Stimulated activated CD4-positive, alpha-beta T cell treated with anti-CD3 and anti-CD28 coated beads, Interleukin-15, amount 100 ng/mL, for 1 hour (primary cell): ENCODE measurements at places on chromosomes 16 and 17.

DNA sequence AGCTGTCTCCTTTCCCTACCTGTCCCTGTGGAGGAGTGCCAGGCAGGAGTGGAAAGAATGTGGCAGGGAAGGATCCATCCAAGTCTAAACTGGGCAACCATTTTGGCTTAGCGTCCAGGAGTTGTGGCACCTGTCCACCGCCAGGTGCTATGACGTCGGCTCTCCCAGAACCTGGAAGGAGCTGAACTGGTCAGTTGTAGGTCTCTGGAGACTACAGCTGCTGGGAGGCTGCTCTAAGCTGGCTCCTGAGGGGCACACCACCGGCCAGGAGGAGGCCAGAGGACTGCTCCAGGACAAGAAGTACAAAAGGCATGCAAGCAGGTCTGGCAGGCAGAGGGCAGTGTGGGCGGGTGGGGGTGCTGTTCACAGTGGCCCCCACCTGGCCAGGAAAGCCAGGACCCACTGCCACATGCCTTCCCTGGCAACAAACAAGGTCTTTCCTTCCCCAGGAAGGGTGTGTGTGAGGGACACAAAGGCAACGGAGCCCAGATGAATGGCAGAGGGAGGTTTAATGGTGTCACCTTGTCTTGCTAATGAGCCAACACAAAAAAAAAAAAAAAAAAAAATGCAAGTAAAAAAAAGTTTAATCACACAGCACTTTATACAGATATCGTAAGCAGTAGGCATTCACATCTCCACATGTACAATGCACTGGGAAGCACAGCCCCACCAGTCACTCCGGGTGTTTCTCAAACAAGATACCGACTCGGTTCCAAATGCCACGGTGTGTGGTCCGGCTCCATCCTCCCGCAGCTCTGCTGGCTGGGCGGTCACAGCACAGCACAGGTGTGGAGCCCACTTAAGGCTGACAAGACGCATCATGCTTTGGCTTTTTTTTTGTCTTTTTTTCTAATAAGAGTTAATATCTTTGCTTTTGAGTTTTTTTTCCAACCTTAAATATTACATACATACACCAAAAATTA, 4.8 kb downstream of the SPHK1 start:
- no peak for DNase-seq

GRCh38 chr16:28524681-28525171, 14.0 kb downstream of the NUPR1 start:
- DNase-seq: no peak

DNA sequence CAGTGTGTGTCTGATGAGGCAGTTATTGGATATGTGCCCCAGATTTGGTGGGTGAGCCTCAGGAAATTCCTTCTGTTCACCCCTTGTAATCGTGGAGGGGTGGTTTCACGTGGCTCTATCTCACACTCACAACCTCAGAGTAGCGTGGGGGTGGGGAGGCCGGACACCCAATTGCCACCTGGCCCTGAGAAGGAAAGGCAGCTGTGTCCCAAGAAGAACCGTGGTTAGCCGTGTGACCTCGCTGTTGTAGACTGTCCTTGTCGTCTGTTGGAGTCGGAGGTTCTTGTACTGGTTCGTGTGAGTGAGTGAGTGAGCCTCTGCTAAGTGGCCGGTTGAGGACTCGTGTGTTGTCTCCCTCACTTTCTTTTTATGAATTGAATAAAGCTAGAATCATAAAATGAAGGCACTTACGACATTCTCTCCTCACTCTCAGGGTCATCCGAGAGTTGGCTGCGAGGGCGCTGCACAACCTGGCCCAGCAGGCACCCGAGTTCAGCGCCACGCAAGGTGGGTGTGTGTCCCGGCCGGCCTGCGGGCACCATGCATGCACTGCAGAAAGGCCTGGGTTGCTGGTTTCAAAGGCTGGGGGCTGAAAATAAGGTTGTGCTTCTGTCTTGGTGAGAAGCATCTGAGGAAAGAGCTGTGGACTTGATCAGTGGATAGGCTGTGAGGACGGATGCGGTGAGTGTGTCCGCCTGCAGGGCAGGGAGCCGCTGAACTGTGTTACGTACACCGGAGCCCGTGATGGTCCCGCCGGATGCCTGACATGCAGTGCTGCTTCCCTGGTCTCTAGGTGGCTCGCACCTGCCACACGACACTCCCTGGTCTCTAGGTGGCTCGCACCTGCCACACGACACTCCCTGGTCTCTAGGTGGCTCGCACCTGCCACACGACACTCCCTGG, 63.4 kb upstream of the ZNF750 start:
- no peak for DNase-seq

DNA sequence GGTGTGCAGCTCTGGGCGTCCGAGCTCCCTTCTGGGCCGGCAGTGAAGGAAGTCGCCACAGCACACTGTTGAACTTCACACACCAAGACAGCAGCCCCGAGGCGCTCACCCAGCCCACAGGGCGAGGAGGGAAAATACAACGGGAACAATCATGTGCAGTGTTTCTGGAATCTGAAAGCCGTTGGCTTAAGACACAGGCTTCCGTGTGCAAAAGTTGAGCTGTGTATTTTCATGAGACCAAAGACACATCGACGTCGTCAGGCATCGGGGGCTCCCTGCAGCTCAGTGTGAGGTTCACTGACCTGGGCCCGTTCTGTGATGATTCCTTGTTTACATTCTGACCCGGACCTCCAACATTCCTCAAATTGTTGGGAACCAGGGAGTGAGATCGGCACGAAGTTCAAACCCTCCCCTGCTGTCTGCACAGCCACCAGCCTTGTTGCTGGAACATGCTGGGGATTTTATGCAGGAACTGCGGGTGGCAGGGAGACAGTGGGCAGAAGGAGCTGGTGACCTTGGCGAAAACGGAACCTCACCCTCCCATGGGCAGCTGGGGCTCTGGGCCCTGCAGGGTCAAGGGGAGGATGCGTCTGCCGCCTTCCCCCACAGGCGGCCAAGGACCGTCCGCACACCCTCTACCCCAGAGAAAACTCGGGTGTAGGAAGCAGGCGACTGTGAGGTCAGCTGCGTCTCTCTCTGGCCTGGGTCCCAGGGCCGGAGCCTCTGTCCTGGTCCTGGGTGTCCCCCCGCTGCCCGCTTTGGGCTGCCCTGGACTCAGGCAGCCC, 72.2 kb downstream of the METRNL start:
- DNase-seq: no peak

- DNase-seq: no peak
Observed at GRCh38 chr16:64417711-64418227, 704.1 kb downstream of the CDH11 start.
